ENCODE measurements at places on chromosomes 6 and 20.

- DNase-seq = no peak
These were observed 96.3 kb downstream of the GMPR start for GRCh38 chr6:16334671-16335070.

DNA sequence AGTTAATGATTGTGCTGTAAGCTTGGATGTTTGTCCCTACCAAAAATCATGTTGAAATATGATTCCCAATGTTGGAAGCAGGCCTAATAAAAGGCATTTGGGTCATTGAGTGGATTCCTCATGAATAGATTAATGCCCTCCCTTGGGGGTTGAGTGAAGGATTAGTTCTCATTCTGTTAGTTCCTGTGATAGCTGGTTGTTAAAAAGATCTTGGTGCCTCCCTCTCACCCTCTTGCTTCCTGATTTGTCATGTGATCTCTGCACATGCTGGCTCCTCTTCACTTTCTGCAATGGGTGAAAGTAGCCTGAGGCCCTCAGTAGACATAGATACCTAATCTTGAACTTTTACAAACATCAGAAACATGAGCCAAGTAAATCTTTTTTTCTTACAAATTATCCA, 115.6 kb upstream of the HCRTR2 start:
- no peak for DNase-seq

- DNase-seq = no peak
These were observed 123.0 kb downstream of the JARID2 start for GRCh38 chr6:15368873-15369272.

- no peak for DNase-seq
These were observed 8.3 kb upstream of the EXOC2 start for GRCh38 chr6:701215-701614.

DNA sequence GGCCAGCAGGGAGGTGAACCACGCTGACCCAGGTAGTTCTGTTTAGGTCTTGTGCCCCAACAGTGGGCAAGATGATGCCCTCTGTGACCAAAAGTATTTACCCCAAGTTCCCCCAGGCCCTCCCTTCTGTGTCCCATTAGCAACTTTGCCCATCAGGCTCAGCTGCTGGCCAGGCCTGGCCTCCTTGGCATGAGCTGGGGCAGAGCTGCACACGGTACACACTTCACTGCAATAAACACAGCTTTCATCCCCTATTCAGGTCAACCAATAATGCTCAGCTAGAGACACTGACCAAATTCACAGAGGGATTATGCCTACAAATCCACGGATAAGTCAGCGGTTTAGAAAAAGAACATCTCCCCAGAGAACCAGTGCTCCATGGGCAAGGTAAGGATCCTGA, 103.7 kb downstream of the SLC23A2 start:
- no peak for DNase-seq

GRCh38 chr20:63212393-63212730, 3.6 kb downstream of the YTHDF1 start:
- no peak for DNase-seq

GRCh38 chr6:161919691-161920090, 645.8 kb upstream of the AGPAT4 start:
- no peak for DNase-seq

Data from NCI-H526 treated with DMSO at 0.1 percent for 48 hours (cell line).